ELF-1 (cell line): ENCODE measurements at places on chromosomes 3 and 15.

GRCh38 chr3:86865506-86865905, 125.4 kb downstream of the VGLL3 start:
- DNase-seq: no peak

DNA sequence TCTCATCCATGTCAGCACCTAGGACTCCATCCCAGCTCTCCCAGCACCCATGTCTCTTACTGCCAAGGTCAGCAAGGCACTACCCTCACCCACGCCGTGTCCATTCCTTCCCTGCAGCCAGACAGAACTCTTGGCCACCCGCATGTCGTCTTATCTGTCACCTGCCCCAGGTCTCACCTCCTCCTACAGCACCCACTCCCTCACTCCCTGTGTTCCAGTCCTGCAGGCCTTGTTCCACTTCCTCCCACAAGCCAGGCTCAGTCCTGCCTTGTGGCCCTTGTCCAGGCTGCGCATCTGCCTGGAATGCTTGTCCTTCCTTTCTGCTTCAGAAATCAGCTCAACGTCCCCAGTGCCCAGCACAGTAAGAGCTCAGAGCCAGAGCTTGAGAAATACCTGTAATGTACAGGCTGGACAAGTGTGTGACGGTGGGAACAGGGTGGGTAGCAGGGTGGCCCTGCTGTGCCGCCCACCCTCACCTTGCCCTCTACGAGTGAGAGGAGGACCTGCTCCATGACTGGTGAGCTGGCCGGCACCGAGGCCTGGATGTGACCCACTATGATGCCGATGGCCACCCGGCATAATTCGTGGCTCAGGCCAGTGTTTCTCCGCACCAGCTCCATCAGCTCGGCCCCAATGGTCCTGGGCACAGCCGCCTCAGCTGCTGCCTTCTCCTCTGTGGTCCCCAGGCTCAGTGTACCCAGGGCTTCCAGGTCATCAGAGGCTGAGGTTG, 4.7 kb downstream of the NCKIPSD start:
- DNase-seq: no peak

DNA sequence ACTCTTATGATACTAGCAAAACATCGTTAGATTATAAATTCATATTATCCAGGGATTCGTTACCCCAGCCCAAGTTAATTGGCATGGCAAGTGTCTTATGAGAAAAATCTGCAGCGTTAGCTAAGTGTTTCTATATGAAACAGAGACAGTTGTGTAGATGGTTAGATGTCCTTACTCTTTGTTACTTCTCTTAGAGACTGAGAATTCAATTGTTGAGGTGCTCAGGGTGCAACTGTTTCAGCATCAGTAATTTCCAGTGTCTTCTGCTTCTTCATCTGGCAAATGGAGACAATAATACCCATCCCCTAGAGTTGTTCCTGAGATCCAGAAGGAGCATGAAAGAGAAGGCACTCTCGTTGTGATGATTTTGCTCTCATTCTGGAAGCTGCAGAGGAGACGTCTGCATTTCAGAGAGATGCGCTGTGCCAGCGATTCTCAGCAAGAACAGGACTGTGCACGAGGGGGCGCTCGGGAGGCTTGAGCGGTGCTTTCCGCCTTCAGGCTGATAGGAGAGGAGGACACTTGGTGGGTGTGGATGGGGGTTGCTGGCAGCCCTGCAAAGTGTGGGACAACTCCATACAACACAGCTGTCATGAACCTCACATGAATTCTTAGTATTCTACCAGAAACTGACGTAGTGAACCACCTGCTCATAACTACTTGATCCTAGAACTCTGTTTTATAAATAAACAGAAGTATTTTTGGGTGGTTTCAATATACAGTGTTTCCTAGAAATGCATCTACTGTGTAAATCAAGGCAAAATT, 39.7 kb upstream of the SPSB4 start:
- DNase-seq: peak; percentile 88

- DNase-seq: peak; percentile 71
Observed at GRCh38 chr3:172040981-172041963, 1.9 kb downstream of the FNDC3B start.

- no peak for DNase-seq
Observed at GRCh38 chr3:133467780-133468179, 67.9 kb downstream of the BFSP2 start.

- DNase-seq: no peak
Observed at GRCh38 chr3:192494174-192494573, 233.2 kb downstream of the FGF12 start.

GRCh38 chr3:108493862-108494261, 16.5 kb downstream of the MYH15 start:
- no peak for DNase-seq

DNA sequence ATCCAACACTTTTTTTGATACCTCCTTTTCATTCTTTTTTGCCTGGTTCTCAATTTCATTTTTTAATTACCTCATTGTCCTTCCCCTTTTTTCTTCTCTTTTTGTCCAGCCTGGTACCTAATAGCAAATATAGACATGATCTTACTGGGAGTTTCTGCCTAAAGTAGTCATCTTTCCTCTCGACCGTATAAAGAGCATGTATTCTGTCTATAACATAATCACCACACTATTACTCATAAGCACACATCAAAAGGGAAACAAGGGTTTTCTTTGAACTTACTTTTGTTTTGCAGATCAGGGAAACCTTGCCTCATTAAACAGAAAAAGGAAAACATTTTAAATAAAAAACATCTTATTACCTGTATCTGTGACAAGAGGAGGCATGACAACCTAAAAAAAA, 33.0 kb downstream of the FAM98B start:
- DNase-seq: no peak

DNA sequence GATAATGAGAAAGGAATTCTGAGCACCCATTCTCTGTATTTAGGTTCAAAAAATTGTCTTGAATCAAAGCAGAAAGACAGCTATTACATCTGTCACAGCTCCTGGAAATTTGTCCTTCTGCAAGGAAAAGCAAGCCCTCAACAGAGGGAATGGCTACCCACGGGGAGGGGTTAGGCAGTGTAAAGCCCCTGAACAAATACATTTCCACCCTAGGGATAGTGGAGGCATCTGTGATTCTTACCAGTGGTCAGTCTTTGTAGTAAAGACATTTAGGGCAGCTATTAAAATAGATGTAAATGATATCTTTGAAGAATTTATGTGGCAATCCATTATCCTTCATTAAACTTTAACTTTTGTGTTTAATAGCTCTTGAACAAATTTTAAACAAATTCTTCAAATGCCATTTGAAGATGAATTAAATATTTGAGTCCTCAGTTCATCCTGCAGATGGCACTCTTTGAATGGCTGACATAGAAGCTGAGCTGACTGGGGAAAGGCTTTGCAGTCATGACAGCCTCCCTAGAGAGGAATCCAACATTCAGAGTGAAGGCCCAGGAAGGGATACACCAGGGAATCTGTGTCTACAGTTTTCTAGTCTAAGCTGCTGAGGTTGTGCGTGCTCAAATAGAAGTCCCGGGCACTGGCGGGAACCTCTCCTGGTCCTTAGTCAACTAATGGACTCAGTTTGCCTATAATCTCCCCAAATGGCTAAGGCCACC, 359.7 kb upstream of the ROPN1 start:
- DNase-seq: peak; percentile 59

DNA sequence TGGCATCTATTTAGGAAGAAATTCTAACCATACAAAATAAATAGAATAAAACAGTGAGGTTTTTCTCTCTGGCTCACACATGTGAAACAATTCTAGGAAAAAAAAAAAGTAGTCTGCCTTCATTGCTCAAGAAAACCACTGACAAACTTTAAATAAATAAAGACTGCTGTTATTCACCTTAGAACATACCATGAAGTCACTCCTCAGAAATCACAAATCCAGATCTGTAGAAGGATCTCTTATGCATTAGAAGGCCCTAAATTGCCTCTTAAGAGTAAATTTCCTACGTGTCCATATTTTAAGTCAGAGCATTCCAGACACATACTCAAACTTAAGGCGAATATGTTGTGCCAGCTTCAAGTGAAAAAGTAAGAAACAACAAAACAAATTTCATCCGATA, 217.3 kb downstream of the ZIC4 start:
- no peak for DNase-seq

- DNase-seq: no peak
Observed at GRCh38 chr15:75704618-75705017, 8.0 kb downstream of the CSPG4 start.

- DNase-seq: peak; percentile 65
Observed at GRCh38 chr3:193711166-193711485, 118.1 kb downstream of the OPA1 start.

GRCh38 chr3:169497567-169498257, 165.8 kb downstream of the MECOM start:
- DNase-seq: no peak

DNA sequence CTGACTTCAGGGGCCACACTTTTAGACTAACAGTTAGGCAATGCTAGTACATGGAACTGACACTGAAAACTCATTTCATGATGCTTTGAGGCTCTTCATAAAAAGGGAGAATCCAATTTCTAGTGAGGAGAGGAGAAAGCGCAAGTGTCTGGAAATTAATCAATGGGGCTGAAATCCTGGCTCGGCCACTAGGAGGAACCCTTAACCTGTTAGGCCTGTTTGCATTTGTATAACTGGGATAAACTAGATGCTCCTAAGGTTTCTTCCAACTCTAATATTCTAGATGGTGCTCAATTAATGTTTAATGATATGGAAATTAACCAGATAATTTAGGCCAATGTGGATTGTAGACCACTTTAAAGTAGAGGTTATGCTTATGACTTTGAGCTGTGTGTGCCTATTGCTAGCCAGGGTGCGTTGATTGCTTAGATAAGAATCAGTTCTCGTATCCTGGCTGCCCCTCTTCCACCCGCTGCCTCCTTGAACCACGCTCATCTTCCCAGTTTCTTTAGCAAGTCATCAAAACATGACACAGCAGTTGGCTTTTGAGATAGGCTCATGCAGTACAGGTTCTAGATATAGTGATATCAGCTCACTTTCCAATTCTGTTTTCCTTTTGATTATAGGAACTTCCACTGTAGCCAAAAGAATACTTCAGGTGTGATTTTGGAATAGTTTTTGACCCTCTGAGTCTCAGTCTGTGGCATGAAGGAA, 16.8 kb upstream of the CRBN start:
- DNase-seq: peak; percentile 21

GRCh38 chr15:80270472-80270871, 18.5 kb upstream of the CTXND1 start:
- no peak for DNase-seq

DNA sequence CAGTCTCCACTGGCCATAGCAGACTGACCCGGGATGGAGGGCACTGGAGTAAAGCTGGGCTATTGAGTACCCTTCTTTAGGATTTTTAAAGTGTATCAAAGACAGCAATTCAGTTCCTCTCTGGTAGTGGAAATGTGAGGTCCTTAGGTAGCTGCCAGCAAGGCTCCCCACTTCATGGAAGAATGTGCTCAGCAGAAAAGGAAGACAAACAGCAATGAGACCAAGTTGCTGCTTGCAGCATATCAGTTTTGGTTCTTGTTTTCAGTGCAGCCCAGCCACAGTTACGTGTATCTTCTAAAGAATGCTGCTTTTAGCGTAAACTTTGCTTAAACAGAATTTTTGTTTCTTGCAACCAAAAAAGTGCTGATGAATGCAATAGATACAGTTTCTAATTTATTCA, 374.0 kb upstream of the CBLB start:
- no peak for DNase-seq

- DNase-seq: no peak
Observed at GRCh38 chr3:7289121-7289520, 428.2 kb downstream of the GRM7 start.

- DNase-seq: no peak
Observed at GRCh38 chr3:127685708-127686511, 13.2 kb downstream of the ABTB1 start.

GRCh38 chr3:155362808-155363689, 69.6 kb upstream of the STRIT1 start:
- DNase-seq: peak; percentile 79

- no peak for DNase-seq
Observed at GRCh38 chr15:25793354-25794050, 69.6 kb downstream of the ATP10A start.

DNA sequence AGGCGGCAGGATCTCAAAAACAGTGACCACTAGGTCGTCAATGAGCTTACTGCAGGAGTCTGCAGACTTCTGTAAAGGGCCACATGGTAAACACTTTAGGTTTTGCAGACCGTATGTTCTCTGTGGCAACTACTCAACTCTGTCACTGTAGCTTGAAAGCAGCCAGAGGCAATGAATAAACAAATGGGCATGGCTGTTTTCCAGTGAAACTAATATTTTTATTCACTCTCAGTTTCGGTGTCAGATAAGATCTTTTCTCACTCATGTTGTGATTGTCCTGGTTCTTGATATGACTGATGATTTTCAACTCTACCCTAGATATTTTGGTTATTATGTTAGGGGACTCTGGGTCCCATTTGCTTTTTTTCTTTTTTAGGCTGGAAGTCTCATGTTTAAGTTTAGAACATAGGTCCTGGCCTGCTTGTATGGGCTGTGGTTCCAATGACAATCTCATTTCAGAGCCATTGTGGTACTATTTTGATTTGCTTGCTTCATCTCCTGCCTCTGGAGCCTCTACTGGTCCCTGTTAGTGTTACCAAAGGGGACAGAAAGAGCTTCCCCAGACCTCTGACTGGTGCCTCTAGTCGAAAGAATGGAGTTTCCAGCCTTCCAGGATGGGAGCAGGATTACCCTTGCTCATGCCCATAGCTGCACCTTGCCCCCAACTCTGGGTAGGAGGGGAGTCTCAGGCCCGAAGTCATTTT, 222.0 kb downstream of the STT3B start:
- no peak for DNase-seq

DNA sequence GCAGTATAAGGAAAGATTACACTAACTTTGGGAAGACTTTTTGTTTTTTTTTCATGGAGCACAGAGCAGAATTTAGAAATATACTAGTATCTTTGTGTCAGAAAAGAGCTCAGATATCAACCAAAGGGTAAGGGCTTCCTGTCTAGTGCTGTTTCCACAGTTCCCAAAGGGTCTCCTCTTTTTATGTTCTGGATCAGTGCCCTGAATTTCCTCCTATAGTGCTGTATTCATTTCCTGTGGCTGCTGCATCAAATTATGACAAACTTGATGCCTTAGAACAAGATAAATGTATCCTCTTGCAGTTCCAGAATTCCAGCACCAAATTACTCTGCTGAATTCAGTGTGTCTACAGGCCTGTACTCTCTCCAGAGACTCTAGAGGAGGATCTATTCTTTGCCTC, 219.8 kb upstream of the THRB start:
- DNase-seq: no peak

- no peak for DNase-seq
Observed at GRCh38 chr3:28406241-28406640, 57.6 kb upstream of the AZI2 start.

- no peak for DNase-seq
Observed at GRCh38 chr3:57135964-57136719, 29.0 kb downstream of the IL17RD start.

GRCh38 chr3:141941093-141941492, 64.7 kb downstream of the ATP1B3 start:
- no peak for DNase-seq

- DNase-seq: peak; percentile 47
Observed at GRCh38 chr3:141412936-141413354, 44.6 kb downstream of the ZBTB38 start.

DNA sequence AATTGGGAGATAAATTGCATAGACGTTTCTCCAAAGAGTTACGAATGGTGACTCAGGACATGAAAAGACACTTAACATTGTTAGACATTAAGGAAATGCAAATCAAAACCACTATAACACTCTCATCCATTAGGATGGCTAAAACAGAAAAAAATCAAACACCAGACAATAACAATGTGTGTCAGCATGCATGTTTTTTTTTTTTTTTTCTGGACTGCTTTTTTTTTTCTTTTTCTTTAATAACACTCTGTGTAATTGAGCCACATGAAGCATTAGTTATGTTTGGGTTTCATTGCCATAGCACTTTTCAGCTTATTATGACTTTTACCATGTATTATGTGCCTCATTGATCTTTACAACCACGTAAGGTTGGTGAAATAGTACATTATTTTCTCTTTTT, 95.0 kb downstream of the NFKBIZ start:
- DNase-seq: no peak
